ENCODE measurements at places on chromosomes 5 and 9. TPM values are rescaled to one million over a fixed set of nuclear protein-coding genes. Genes with fewer than 3 reads are reported as not detected.

DNA sequence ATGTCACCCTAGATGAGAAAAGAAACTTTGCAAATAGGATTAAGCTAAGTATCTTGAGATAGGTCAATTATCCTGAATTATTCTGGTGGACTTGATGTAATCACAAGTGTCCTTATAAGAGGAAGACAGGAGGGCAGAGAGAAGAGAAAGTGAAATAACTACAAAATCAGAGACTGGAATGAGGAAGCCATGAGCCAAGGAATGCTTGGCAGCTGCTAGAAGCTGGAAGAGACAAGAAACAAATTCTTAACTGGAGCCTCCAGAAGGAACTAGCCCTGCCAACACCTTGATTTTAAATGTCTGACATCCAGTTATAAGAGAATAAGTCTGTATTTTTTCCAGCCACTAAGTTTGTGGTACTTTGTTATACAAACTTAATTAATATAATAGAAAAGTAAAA, 480.0 kb downstream of the NR2F1-AS1 start:
- no peaks in the 10 kb centered on the region for H3K27me3 ChIP-seq
- no peak overlapping the region for H3K4me3 ChIP-seq
- DNase-seq = no peak
- no peaks in the 10 kb centered on the region for H3K4me1 ChIP-seq
- no peak overlapping the region for H3K27ac ChIP-seq

DNA sequence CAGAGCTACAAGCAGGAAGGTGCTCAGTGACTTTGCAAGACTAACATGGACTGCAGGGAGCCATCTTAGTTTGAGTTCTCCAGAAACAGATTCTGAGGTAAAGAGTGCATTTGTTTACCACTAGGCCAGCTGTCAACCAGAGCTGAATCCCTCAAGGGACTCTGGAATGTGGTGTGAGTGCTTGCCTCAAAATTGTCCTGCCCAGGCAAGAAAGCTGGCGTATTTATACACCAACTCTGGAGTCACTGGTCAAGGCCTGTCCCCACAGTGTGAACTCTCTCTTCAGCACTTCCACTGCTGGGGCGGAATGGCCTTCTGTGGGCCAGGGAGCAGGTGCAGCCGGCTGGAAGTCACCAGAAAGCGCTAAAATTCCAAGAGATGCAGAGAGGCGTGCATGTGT, 139.2 kb upstream of the TBCA start:
- no peak overlapping the region for H3K4me3 ChIP-seq
- H3K4me1 ChIP-seq = no peaks in the 10 kb centered on the region
- DNase-seq = no peak
- peaks cover 24% of the 10 kb centered on the region for H3K27me3 ChIP-seq
- no peak overlapping the region for H3K27ac ChIP-seq

DNA sequence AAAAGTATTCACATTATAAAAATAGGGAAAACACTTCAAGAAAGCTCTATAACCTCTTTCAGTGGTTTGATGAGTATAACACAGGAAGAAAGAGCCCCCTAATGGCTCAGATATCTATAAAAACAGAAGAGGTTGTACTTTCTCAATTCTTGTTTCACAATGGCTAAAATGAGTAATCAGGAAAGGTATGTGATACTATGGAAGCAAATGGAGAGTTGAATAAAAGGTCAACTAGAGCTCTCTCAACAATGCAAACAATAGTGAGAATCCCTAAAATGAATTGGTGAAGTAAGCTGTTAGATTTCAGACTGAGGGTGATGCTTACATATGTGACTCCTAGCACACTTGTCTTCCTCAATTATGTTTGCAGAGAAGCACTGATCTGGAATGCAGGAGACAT, 584.6 kb upstream of the CDH18 start:
- no peaks in the 10 kb centered on the region for H3K36me3 ChIP-seq
- DNase-seq = no peak
- H3K27me3 ChIP-seq = no peaks in the 10 kb centered on the region

DNA sequence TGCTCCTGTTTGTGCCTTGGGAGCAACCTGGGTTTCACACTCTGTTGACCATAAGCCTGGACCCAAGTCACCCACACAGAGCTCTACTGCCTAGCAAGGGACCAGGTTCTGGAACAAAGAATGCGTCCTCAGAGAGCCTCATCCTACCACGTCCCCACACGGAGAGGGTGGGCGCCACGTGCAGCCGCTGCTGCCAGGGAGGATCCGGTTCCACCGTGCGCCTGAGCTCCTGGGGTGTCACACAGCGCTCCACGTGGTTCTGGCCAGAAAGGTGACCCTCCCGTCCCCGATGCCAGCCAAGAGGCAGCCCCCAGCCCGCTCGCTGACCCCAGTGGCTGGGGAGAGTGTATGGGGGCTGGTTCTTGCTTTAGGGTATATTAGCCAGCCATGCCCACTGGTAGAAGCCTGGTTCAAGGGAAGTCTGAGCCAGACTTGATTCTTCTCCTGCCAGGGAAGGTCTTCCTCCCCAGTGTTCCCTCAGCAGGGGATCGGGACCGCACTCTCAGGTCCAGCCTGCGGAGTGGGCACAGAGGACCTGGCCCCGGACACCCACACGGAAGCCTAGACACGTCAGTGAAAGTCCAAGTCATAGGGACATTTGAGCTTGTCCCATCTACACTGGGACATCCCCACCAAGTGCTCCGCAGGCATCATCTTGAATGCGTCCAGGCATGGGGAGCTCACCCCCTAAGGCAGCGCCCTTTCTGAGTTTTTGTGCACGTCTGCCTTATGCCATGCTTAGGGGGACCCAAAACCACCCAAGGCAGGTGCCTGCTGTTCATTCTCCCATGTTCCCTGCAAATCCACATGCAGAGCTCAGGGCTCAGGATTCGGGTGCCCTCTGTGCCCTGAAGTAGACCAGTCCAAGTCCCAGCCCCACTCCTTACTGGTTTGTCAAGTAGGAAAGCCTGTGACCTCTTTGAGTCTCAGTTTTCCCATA, 2.4 kb downstream of the FCN1 start:
- no peaks in the 10 kb centered on the region for H3K4me1 ChIP-seq
- no peak overlapping the region for H3K4me3 ChIP-seq
- H3K27me3 ChIP-seq = peaks cover 12% of the 10 kb centered on the region
- DNase-seq = no peak

DNA sequence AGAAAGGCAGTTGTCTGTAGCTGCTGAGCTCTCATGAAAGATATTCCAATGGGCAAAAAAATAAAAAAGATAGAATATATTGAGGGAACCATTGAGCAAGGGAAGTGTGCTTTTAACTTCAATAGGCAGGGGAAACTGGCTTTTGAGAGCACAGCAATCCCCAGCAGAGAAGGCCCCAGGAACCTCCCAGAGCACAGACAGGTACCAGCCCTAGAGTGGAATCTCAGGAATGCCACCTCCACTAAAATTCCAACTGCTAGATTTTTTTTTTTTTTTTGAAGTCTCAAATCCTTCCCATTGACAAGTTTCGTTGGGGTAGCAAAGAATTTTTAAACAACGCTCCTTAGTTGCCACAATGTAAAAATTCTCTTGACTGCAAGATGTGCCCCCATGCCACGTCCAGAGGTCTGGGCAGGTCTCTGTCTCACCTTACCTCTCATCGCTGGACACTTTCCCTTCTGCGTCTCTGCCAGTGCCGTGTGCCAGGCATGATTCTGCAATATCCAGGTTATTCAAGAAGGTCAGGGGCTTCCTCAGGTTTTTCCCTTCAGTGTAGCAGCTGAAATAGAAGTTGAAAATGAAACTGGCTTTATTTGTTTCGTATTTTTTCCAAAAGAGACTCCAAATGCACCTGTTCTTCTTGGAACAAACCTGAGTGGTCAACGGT, 64.2 kb upstream of the IRX1 start:
- H3K4me1 ChIP-seq = no peaks in the 10 kb centered on the region
- DNase-seq = no peak
- peaks cover 3% of the 10 kb centered on the region for H3K36me3 ChIP-seq
- H3K27me3 ChIP-seq = no peaks in the 10 kb centered on the region
- H3K27ac ChIP-seq = no peak overlapping the region
- H3K4me3 ChIP-seq = no peak overlapping the region

UBE2B gene
- 93.8 TPM for total RNA-seq

OMD gene
- not detected for total RNA-seq

PKD2L2 gene
- not detected for total RNA-seq

- no peak overlapping the region for H3K27ac ChIP-seq
- no peak overlapping the region for H3K4me3 ChIP-seq
- no peaks in the 10 kb centered on the region for H3K27me3 ChIP-seq
- peaks cover 2% of the 10 kb centered on the region for H3K4me1 ChIP-seq
Observed at GRCh38 chr5:149486726-149487635, 64.3 kb downstream of the CSNK1A1 start.

DNA sequence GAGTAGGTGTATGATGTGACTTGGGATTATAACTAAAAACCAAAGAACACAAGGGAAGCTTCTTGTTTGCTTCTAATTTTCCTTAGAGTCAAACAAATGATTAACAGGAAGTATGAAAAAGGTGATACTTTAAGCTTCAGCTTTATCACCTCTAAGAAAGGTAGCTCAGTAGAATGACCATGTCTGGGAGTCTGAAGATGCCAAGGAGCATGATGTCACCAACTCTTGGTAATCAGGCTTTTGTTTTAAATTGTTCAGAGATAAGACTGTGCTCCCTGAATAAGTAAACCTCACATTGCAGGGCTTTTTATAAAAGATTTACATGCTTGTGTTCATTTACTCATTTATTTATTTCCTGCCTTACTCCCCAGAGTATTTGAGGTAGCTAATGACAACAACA, 169.9 kb downstream of the FER start:
- H3K36me3 ChIP-seq = no peaks in the 10 kb centered on the region
- no peak for DNase-seq
- no peak overlapping the region for H3K27ac ChIP-seq
- H3K27me3 ChIP-seq = no peaks in the 10 kb centered on the region

SHOC1 gene
- total RNA-seq = not detected

DNA sequence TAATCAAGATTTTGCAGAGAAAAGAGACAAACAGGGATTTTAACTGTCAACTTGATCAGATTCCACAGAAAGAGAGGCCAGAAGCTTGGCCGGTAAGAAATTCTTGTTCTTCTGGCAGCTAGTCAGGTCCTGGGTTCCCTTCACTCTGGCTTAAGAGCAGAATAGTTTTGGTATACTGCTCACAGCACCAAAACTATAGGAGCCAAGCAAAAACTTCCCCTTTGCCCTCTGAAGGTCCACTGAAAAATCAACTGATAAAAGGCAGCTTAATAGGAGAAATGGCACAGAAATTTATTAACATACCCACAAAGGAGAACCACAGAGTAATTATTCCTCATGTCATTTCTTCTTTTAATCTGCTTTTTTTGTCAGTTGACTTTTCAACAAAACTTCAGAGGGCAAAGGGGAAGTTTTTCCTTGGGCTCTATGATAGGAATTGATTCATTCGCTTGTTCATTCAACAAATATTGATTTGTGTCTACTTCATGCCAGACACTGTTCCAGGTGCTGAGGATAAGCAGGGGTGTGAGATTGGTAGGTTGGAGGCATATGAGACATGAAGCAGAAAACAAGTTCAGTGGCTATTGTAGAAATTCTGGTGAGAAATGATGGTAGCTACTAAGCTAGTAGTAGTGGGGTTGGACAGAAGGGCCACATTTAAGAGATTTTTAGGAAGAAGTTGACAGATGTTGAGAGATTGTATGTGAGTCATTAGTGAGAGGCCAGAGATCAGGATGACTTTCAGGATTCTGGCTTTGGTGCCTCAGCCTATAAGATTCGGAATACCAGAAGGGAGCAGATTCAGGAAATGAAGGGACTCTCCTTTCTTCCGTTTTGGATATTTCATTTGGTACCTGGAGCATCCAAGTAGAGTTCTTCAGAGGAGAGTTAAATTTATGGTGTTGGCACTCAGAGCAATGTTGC, 20.6 kb upstream of the NNT start:
- no peak overlapping the region for H3K27ac ChIP-seq
- peaks cover 15% of the 10 kb centered on the region for H3K36me3 ChIP-seq
- peaks cover 5% of the 10 kb centered on the region for H3K4me1 ChIP-seq
- DNase-seq = no peak

- no peak overlapping the region for H3K27ac ChIP-seq
- peaks cover 19% of the 10 kb centered on the region for H3K27me3 ChIP-seq
- H3K36me3 ChIP-seq = no peaks in the 10 kb centered on the region
Observed at GRCh38 chr9:98504298-98505282, 204.1 kb downstream of the GABBR2 start.

DNA sequence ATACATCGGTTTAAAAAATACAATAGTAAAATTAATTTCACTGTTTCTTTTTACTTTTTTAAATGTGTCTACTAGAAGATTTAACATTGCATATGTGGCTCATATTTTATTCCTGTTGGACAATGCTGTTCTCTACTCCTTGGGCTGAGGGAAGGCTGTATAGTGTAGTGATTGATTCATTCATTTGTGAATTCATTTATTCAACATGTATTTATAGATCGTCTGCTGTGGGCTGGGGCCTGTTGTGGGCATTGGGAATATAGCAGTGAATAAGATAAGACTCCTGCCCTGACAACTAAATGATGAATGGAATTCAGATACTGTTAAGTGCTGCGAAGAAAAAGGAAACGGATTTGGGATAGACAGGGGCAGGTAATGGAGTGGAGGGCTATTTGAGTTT, 55.7 kb downstream of the ZNF618 start:
- H3K4me3 ChIP-seq = no peak overlapping the region
- no peaks in the 10 kb centered on the region for H3K4me1 ChIP-seq
- H3K27me3 ChIP-seq = no peaks in the 10 kb centered on the region
- H3K36me3 ChIP-seq = no peaks in the 10 kb centered on the region
- H3K27ac ChIP-seq = no peak overlapping the region

GRCh38 chr9:83005963-83006362, 57.0 kb downstream of the RASEF start:
- no peaks in the 10 kb centered on the region for H3K4me1 ChIP-seq
- DNase-seq = no peak
- no peak overlapping the region for H3K27ac ChIP-seq
- H3K4me3 ChIP-seq = no peak overlapping the region
- peaks cover 6% of the 10 kb centered on the region for H3K27me3 ChIP-seq

DNA sequence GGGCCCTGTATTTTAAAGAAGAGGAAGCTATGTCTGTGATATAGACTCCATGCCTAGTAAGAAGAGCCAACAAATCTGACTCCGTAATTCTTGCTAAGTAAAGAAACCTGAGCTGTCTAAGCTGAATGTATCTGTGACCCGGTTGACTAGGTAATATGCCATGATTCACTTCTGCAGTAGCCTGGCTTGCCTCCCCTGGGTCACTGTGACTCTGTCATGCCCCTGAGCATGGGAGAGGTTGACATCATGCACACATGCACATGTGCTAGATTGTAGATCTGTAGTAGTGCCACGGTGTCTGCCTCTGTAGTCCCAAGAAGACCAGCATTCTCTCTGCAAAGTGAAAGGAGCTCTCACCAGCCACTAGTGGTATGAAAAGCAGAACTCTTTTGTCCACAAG, 9.1 kb downstream of the SLC22A5 start:
- H3K4me3 ChIP-seq = no peak overlapping the region
- H3K27me3 ChIP-seq = no peaks in the 10 kb centered on the region
- H3K27ac ChIP-seq = no peak overlapping the region

GRCh38 chr5:162190-162564, 29.1 kb upstream of the LRRC14B start:
- H3K4me1 ChIP-seq = no peaks in the 10 kb centered on the region
- DNase-seq = no peak
- no peak overlapping the region for H3K27ac ChIP-seq
- H3K4me3 ChIP-seq = no peak overlapping the region
- no peaks in the 10 kb centered on the region for H3K36me3 ChIP-seq
- peaks cover 6% of the 10 kb centered on the region for H3K27me3 ChIP-seq
